ENCODE measurements at places on chromosomes 16 and 17. TPM values are rescaled to one million over a fixed set of nuclear protein-coding genes. Genes with fewer than 3 reads are reported as not detected.

Gene NEK8
- total RNA-seq: 4.4 TPM

Gene SMTNL2
- 1.2 TPM for total RNA-seq

Gene CACNG5
- total RNA-seq: not detected

Gene MYH13
- total RNA-seq: not detected

Gene SLC16A6
- total RNA-seq: 0.15 TPM

Gene TP53TG3C
- not detected for total RNA-seq

Gene SPATA22
- 1.2 TPM for total RNA-seq

Gene CLDN9
- under 0.01 TPM for total RNA-seq

Gene TPSD1
- total RNA-seq: not detected

Gene EMC6
- total RNA-seq: 14.7 TPM

Gene PLXDC1
- 11.8 TPM for total RNA-seq

Gene GALR2
- total RNA-seq: not detected

Gene SLC5A10
- total RNA-seq: not detected

Gene DNAI2
- not detected for total RNA-seq

Gene SLC38A8
- not detected for total RNA-seq

Gene HOXB6
- 0.83 TPM for total RNA-seq

Gene KCNJ16
- total RNA-seq: not detected

Gene FOXL1
- 27.3 TPM for total RNA-seq

Gene TP53TG3F
- not detected for total RNA-seq

Gene PRR29
- 1.8 TPM for total RNA-seq

Gene C16orf92
- not detected for total RNA-seq

Gene PSMC5
- 55.1 TPM for total RNA-seq

Gene C17orf100
- total RNA-seq: 0.58 TPM

Gene CNTNAP1
- 43.6 TPM for total RNA-seq

Gene CD300E
- not detected for total RNA-seq

Gene WNK4
- total RNA-seq: 0.33 TPM

Gene PFN1
- total RNA-seq: 662 TPM

Gene PRKAR1A
- total RNA-seq: 363 TPM

Gene TMEM238L
- not detected for total RNA-seq

Gene ACE
- 7.9 TPM for total RNA-seq

Measured in smooth muscle cell of trachea (primary cell).